Left kidney (tissue), 8 donors: ENCODE measurements at places on chromosomes 7 and 10. TPM values are rescaled to one million over a fixed set of nuclear protein-coding genes. Genes with fewer than 3 reads are reported as not detected.

GRCh38 chr7:111312966-111313365 is 222.0 kb downstream of the LRRN3 start:
- no peak for DNase-seq

DNA sequence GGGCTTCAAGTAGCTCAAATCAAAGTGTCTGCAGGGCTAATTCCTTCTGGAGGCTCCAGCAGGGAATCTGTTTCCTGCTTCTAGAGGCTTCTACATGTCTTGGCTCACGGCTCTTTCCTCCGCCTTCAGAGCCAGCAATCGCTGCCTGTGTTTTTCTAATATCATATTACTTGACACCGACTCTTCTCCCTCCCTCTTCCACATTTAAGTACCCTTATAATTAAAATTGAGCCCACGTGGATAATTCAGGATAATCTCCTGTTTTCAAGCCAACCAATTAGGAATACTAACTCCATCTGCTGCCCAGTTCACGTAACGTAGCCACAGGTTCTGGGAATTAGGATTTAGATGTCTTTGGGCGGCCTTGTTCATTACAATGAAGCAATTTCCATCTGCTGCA is 372.2 kb downstream of the DPP6 start:
- DNase-seq = peak; percentile 36

Gene CYCS
- polyA plus RNA-seq = 149 TPM

GRCh38 chr7:136036336-136036735 is 59.2 kb upstream of the MTPN start:
- DNase-seq = peak; percentile 62

Gene TMED4
- 169 TPM for polyA plus RNA-seq

DNA sequence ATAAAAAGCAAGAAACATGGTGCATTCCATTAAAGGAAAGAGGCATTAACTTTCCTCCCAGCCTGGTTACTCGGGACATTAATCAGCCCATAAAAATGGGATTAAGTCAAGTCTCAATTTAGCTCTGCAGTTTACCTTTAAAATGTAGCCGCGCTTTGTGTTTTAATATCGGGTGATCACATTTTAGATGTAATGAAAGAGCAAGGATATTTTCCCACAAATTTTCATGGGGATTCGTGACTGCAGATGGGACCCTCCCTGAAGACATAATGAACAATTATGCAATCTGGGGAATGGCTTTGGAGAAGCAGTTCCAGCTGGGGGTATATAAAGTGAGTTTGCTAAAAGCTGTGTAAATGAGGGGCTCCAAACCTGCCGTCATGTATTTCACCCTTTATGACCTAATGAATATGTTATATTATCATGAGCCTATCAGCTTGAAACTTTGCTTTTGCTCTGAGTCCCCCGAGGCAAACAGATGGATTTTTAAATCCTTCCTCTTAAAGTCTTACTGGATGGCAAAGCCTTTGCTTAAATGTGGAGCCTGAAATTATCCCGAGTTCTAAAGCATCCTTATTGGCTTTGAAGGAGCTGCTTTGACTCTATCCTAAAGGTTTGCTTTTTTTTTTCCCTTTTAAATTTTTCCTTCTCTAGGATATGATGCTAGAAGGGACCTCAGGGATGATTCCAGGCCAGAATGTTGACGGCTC is 31.8 kb downstream of the BAMBI start:
- no peak for DNase-seq

GRCh38 chr10:132078746-132079345 is 13.1 kb downstream of the JAKMIP3 start:
- no peak for DNase-seq
